ENCODE measurements at places on chromosomes 16 and 17.

DNA sequence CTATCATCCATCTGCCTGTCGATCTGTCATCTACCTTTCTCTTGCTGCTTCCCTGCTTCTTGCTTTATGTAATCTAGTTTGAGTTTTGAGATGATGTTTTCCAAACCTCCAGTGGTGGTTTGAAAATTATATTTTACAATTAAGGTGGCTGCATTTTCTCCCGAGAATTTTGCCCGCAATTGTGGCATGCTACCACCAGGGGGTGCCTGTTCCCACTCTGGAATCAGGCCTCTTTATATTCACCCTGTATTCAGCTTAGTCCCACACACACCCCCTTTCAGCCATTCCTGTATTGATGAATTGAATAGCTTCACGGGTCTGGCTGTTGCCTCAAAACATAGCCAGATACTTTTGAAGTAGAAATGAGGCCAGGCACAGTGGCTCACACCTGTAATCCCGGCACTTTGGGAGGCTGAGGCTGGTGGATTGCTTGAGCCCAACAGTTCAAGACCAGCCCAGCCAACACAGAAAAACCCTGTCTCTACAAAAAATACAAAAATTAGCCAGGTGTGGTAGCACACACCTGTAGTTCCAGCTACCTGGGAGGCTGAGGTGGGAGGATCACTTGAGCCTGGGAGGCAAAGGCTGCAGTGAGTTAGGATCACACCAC lies 3.2 kb downstream of the PRSS22 start:
- DNase-seq: no peak

GRCh38 chr16:56005958-56006357 lies 130.8 kb upstream of the CES5A start:
- DNase-seq: no peak

- no peak for DNase-seq
Measured at GRCh38 chr16:22191532-22192260, 14.4 kb upstream of the EEF2K start.

GRCh38 chr16:8943966-8944759 lies 19.5 kb downstream of the USP7 start:
- peak; percentile 40 for DNase-seq

GRCh38 chr17:58329035-58329809 lies 627 bp upstream of the TSPOAP1 start:
- peak; percentile 88 for DNase-seq

DNA sequence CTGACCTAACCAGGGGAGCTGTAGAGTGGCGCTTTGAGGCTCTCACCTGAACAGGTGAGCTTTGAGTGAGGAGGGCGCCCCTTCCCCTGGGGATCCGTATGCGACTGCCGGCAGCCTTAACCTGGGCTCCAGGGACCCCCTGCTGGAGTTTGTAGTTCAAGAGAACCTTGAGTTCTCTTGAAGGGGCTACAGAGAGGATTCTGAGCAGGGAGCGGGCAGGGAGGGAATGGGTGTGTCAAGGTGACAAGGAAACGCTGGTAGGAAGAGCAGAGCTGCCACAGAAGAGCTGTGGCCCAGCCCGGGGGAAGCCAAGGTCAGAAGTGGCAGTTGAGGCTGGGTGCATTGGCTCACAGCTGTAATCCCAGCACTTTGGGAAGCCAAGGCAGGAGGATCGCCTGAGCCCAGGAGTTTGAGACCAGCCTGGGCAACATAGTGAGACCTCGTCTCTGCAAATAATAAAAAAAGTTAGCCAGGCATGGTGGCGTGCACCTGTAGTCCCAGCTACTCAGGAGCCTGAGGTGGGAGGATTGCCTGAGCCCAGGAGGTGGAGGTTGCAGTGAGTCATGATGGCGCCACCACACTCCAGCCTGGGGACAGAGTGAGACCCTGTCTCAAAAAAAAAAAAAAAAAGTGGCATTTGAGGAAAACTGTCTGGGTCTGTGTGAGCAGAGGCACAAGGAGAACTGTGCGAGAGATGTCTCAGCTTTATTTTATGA lies 1.2 kb downstream of the LLGL2 start:
- no peak for DNase-seq

DNA sequence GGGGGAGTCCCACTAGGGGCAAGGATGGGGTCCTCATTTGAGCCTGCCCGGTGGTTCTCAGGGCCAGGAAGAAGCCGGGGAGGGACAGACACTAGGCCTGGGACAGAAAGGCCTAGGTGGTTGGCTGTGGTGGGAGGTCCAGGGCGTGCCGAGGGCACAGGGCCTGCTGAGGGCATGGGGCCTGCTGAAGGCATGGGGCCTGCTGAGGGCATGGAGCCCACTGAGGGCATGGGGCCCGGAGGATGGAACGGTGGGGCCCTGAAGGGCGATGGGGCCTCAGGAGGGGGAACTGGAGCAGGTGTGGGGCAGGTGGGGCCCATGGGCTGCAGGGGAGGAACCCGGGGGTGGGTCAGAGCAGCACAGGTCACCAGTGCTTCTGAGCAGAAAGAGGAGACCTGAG lies 31.2 kb downstream of the PELP1 start:
- DNase-seq: no peak

GRCh38 chr17:45985447-45985846 lies 13.6 kb upstream of the STH start:
- DNase-seq: no peak

DNA sequence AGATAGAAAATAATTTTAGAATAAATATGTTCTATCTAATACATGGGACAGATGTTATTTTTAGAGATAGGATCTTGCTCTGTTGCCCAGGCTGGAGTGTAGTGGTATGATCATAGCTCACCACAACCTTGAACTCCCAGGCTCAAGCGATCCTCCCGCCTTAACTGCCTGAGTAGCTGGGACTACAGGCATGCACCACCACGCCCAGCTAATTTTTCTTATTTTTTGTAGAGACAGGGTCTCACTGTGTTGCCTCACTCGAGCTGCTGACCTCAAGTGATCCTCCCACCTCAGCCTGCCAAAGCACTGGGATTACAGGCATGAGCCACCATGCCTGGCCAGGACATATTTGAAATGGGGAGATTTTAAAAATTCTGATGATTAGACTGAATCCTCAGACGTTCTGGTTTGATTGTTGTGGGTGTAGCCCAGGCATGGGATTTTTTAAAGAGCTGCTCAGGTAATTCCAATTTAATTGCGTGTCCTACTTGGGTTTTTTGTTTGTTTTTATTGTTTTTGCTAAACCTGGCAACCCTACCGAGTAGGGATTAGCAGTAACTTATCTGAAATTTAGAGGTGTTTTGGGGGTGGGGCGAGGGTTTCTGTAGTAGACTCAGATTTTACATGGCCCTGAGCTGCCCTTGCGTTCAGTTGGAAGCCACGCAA lies 142.9 kb downstream of the RAB11FIP4 start:
- DNase-seq: no peak

- no peak for DNase-seq
Measured at GRCh38 chr17:63479495-63480184, 2.8 kb downstream of the ACE start.

DNA sequence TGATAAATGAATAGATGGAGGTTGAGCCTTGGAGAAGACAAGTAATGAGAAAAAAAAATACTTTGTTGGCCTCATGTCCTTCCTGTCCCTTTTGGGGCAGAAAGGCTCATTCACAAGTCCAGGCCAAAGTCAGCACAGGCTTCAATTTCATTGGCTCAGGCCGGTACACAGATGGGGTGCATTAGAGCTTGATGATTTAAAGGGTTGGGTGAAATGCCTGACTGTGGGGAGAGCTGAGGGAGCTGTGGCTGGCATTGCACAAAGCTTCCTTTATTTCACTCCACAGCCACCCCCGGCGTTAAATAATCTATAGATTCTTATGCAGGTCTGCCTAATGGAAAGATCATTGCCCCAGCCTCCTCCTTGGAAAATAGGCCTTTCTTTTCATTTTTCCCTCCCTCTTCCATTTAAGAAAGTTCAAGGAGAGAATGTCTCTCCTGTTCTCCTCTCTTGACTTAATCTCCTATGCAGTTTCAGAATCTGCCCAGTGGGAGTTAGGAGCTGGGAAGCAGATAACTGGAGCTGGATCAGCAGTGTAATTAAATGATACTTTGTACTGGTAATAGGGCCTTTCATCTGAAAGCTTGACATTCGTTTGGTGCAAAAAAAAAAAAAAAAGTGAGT lies 24.4 kb downstream of the YPEL2 start:
- no peak for DNase-seq

DNA sequence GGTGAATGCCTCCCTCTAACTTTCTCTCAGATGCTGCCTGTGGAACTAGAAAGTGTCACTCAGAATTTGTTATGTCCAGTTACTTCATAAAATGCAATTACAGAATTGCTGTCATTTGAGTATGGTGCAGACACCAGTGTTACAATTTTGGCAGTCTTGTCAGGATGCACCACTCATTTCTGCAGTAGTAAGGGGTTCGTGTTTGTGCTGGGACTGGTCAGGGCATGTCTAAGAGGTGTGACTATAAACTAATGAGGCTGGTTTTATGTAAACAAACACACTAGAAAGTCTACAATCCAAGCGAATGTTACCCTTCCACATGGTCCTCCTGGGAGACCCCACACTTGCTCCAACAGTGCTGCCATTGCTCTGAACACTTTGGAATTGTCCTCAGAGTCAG lies 206.2 kb downstream of the ANKFN1 start:
- no peak for DNase-seq

DNA sequence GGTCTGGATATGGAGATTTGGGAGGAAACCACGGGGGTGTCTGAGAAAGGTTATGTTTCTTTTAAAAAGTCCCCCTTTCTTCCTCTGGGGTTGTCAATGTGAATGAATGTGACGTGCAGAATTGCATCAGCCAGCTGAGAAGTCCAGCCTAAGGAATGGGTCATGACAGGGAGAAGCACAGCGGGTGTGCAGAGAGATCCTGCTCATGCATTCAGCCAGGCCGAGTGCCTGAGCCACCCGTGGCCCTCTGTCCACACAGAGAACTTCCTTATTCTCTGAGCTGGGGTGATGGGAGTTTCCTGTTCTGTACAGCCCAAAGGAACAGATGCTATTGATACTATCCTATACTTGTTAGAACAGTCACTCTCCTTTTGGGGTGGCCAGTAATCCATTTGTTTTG lies 117.9 kb downstream of the CPPED1 start:
- DNase-seq: no peak

- DNase-seq: no peak
Measured at GRCh38 chr16:62406387-62406786, 370.1 kb upstream of the CDH8 start.

GRCh38 chr16:50747207-50747956 lies 5.5 kb downstream of the CYLD start:
- peak; percentile 36 for DNase-seq

- DNase-seq: no peak
Measured at GRCh38 chr17:60253048-60253447, 103.3 kb downstream of the CA4 start.

DNA sequence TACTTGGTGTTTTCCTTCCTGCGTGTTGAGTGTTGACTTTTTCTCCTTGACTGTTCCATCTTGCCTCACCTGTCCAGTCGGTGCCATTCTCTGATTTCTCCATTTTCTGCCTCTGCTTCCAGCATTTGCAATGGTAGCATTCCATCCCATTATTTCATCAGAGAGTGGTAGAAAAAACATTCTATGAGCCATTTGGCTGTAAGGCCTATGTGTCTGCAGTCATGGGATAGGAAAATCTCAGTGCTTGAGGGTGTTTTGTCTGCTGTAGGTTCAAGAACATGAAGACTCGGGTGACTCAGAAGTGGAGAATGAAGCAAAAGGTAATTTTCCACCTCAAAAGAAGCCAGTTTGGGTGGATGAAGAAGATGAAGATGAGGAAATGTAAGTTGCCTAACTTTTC lies 2.7 kb downstream of the UTP18 start:
- DNase-seq: no peak

- no peak for DNase-seq
Measured at GRCh38 chr16:55265926-55266325, 58.1 kb upstream of the IRX6 start.

DNA sequence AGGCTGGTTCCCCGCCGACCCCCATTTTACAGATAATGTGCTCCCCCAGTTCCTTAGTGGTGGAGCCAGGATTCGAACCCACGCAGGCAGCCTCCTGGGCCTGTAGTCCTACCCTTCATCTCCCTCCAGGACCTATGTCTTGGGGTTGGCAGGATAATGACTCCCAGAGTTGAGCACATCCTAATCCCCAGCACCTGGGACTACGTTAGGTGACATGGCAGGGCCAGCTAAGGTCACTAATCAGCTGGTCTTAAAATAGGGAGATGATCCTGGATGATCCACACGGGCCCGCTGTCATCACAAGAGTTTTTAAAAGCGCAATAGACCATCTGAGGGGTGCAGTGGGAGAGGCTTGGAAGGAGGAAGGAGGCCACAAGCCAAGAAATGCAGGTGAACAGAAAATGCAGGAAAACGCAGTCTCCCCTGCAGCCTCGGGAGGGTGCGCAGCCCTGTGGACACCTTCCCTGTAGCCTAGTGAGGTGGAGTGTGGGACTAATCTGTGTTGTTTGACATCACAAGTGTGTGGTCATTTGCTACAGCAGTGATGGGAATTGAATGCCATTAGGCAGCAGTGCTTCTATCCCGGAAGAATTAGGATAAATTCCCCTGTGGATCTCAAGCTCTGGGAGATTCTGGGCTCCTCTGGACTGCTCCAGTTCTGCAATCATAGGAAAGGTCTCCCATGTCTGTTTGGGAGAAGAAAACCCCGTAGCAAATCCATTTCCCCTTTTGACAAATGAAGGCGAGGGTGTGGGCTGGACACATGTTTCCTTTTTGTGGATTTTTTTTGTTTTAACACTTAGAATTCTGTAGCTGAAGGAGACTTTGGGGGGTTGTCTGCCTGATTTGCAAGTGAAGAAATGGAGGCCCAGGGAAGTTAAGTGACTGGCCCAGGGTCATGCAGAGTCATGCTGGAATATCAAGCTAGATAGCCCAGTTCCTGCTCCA lies 297.7 kb downstream of the SEC14L1 start:
- DNase-seq: no peak

DNA sequence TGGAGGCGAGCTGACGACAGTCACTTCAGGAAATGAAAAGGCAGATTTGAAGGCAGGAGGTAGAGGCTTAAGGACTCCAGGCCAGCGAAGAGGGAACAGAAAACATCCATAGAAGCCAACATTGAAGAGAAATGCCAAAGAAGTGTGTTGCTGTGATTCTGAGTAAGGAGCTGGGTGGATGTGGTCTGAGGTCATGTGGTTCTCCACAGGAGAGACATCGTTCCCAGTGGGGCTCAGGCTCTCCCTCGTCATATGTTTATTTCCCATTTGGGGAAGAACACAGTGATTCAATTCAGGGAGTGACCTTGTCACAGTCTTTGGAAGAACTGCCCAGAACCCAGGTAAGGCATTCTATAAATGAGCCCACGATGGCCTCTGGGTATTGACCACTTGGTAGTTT lies 6.6 kb upstream of the PMP22 start:
- no peak for DNase-seq

- peak; percentile 55 for DNase-seq
Measured at GRCh38 chr17:45229681-45230409, 8.2 kb downstream of the FMNL1 start.

Data from GM06990 (cell line).